ENCODE measurements at places on chromosomes 5 and 9.

DNA sequence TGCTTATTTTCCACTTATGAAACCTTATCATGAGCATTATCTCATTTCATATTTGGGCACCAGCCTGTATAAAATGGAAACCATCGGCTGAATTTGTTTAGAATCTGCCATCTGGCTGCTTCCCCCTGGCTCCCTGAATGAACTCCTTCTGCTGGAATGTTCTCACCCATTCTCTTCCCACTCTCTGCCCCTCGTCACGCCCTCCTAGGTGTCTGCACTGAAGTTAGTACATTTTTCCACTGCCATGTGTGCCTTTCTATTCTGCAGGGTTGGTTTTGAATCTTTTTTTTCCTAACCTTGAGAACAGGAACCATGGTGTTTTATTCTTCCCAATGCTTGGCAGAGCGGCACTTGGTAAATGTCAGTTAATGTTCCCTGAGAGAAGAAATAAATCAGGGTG is 359.7 kb downstream of the MLLT3 start:
- DNase-seq: no peak

DNA sequence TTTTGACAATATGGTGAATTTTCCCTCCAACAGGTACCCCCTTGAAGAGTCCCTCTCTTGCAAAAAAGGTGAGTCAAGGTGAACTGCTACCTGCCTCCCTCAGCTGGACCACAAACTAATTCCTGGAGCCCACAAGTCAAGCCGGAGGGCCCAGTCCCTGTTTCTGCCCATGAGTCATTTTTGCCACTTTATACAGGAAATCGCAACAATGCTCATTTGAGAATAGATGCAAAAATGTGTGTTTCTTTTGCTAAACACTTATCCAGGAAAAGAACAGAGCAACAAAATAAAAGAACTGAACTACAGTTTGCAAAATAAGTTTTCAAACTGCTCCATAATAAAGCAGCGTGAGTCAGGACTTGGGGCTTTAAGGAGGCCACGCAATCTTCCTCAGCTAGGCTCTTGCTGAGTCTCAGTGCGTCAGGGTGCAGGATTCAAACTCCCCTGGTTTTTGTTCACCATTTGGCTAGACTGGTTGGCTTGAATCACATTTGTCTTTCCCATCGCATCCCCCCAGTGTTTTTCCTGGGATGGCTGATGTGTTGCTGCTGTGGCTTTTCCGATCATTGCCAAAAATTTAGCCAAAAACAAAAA is 102.7 kb downstream of the GOLPH3 start:
- DNase-seq: no peak

DNA sequence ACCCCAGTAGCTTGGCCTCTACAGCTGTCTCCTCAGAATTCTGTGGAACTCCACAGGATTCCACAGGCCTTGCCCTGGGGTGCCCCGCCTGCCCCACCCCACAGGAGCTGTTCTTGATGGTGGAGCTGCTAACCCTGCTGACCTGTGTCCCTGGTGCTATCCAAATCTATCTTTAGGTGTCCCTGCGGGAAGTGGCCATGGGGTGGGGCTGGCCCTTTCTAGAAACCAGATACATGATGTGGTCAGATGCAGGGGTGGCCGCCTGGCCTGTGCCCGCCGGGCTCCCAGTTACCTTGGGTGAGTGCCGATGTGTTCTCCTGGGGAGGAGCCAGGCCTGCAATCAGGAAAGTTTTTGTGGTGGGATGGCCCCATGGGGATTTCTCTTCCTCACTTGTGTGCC is 34.2 kb downstream of the WNK2 start:
- DNase-seq: no peak

DNA sequence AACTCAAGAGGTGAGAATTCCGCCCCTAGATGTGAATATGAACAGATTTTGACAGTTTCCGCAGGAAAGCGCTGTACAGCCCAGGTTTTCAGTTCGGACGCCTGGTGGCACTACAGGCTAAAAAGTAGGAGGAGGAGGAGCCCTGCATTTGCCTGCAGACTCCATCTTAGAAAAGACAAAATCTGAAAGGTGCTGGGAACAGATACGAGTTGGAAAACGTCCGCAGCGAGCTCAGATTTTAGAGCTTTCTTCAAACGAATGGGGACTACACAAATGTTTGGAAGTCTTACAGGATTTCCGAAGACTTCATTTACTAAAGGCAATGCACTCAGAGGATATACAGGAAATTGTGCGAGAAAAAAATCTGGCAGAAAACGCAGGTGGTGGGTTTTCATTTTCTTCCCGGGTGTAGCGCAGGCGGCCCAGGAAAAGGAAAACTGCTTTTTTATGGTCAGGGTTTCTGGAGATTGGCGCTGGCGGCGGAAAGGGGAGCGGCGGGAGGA is 9.9 kb upstream of the PCDHB2 start:
- peak; percentile 15 for DNase-seq

DNA sequence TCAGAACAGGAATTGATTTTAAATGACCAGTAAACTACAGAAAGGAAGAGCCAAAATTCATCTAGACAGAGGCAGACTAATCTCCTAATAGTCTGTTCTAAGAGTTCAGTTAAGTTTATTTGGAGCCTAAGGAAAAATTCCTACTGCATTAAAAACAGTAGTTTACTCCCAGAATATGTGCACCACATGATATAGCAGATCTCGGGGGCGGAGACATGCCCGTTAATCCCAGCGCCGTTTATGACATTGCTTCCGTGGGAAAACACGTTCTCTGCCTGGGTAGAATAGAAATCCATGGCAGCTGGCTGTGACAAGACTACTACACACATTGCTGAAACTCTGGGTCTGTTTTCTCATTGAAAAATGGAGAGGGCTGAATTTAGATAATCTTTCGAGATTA is 11.4 kb downstream of the HABP4 start:
- DNase-seq: no peak

GRCh38 chr5:107544476-107544875 is 126.3 kb downstream of the EFNA5 start:
- no peak for DNase-seq

- DNase-seq: no peak
Observed at GRCh38 chr5:60522292-60522905, 177.6 kb downstream of the DEPDC1B start.

GRCh38 chr5:171311322-171312077 is 2.5 kb downstream of the TLX3 start:
- no peak for DNase-seq

DNA sequence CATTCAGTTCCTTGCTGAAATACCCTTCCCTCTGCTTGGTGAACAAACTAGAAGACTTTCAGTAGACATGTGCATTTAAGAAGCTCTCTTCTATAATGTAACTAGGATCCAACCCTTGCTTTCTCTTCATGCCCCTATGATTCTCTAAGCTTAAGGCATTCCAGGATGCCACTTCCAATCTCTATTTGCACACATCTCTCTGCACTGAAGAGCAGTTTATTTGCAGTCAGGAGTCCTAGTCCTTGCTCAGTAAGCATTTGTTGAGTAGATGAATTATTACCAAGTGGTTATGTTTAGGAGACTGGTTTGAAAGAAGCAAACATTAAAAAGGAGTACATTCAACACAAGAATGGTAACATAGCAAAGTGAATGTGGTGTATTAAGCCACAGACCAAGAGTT is 274.2 kb upstream of the KLF9 start:
- no peak for DNase-seq

DNA sequence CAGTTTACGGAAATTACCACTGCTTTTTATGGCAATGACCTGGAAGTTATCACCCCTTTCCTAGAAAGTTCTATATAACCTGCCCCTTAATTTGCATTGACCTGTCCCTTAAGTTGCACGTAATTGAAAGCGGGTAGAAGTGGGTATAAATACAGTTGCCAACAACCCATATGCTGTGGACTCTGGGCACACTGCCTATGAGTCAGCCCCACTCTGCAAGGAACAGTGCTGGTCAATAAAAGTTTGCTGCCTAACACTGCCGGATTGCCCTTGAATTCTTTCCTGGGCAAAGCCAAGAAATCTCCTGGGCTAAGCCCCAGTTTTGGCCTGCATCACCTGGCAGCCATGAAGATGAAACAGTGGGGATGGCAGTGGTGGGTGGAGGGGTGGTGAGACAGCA is 23.9 kb upstream of the CLPTM1L start:
- DNase-seq: no peak

DNA sequence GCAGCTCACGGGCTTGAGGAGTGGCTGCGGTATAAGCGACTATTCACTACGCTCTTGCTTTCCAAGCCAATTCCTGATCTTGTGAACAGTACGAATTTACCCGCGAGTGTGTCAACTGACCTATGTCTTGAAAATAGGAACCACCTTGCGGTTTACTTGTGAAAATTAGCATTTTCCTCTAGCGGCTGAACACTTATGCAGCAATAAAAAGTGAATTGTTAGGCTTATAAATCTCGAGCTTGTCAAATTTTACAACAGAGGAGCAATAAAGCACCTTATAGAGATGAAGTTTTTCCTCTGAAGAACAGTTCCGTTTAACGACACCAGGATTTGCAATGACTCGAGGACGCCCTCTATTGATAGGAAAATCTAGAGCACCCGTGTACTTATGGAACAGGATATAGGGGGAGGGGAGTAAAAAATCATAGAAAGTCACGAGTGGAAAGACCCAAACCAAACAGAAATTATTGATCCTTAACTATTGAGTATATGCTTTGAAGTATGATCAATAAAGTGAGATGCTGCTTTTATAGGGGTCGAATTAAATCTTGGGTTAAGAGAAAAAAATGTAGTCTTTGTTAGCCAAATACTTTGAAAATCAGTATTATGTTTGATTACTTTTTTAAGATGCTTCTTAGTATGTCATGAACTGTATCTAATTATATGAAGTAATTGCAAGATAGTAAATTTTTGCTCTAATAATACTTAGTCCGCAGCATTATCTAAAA is 1.9 kb upstream of the RGMB start:
- peak; percentile 40 for DNase-seq

- DNase-seq: no peak
Observed at GRCh38 chr9:82524407-82524806, 535.8 kb downstream of the SPATA31D1 start.

GRCh38 chr9:90044263-90044662 is 439.5 kb downstream of the GADD45G start:
- DNase-seq: no peak

- no peak for DNase-seq
Observed at GRCh38 chr5:72346398-72346797, 26.2 kb downstream of the PTCD2 start.

DNA sequence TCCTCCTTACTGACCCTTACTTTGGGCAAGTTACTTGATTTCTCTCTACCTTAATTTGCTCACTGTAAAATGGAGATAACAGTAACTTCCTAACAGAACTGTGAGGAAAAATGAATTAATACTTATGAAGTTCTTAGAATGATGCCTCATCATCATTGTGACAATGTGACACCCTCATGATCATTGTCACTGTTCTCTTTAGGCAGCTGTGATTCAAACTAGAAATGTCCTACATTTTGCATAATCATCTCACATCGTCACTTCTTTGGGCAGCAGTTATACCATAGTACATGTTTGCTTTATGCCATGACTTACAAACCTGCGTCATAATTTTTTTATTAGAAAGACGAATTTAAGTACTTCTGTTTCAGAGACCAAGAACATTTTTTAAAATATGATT is 9.7 kb downstream of the SLC30A5 start:
- DNase-seq: no peak

DNA sequence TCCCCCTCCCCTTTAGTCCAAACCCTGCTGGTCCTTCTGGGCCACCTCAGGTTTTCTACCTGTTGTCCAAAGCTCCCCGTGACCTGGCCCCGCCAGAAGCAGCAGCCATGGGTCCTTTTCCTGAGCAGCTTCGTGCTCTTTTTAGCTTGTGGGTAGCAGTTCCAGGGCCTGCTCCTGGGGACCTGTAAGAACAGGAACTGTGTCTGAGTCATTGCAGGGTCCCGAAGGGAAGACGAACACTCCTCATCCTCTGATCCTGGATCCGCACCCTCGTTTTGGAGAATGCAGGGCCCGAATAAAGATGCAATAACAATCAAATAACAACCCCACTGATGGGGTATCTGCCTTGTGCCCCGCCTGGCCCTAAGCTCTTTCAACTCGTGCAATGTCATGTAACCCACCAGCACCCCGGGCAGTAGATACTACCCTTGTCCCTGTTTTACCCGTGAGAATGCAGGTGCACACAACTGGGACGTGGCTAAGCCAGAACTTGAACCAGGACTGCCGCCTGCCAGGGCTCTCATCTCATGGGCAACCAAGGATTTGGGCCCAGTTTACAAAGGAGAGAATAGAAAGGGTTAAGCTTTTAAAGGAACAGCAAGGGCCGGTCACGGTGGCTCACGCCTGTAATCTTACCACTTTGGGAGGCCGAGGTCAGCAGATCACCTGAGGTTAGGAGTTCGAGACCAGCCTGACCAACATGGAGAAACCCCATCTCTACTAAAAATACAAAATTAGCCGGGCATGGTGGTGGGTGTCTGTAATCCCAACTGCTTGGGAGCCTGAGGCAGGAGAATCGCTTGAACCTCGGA is 33.2 kb downstream of the NEK6 start:
- DNase-seq: no peak

DNA sequence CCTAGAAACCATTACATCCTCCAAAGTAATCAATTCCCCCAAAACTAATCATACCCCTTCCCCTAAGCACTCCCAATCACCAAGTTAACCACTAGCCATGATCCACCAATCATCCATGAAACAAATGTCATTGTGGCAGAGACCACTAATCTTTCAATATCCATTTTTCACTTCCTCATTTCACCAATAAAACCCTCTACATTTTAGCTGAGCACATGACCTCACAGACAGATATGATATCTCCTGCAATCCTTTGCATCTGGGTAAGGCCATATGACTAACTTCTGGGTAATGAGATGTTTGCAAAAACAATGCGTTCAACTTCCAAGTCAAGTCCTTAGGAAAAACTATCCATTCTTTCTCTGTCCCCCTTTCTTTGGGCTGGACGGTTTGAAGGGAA is 20.7 kb downstream of the OR2S2 start:
- DNase-seq: no peak

DNA sequence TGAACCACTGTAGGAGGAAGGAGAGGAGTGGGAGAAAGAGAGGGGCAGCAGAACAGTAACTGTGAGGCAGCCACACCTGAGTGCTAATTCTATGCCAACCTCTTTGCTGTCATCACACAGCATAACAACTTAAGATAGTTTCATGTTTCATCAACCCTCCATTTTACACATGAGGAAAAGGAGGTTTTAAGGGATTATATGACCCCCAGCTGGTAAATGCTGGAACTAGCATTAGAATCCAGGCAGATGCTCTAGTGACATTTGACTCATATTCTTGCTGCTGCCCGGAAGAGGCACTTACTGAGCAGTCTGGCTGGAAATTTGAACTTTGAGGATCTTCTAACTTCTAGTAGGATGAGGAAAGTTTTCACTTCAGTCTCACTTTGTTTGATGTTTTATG is 24.1 kb upstream of the VLDLR start:
- DNase-seq: no peak

Measured in activated T-cell treated with anti-CD3 and anti-CD28 coated beads, Interleukin-2, amount 50 U/mL, for 4 hours (primary cell).